ENCODE measurements at places on chromosomes 3 and 15.

DNA sequence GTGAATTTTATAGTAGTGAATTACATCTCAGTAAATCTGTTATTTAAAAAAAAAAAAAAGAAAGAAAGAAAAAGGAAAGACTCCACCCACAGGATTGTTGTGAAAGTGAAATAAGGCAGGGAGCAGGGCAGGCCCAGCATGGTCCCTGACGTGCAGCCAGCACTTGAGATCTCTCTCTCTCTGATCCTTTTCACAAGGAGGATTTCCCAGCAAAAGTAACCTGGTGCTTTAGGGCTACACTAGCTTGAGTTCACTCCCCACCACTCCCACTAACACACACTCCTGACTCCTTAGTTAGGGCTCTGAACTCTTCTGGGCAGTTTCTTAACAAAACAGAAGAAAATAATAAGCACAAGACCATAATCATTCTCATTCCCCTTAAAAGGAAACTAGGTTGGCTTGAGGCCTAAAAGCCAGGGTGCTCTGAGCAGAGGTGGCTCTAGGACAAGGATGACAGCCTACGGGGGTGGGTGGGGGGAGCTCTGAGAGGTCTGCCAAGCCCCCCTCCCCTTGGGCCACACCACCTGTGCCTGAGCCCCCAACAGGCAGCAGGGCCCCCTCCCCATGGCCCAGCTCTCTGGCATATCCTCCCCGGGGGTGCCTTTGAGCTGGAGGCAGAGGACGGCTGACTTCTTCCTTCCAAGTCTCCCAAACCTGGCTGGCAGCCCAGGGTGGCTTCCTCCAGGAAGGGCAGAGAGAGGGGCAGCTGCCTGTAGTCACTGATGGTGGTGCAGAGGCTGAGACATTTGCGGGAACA is 856 bp downstream of the TMEM40 start:
- DNase-seq: peak; percentile 27

GRCh38 chr15:68286256-68286655 is 8.7 kb downstream of the FEM1B start:
- DNase-seq: no peak

GRCh38 chr3:11720917-11721411 is 77.2 kb upstream of the VGLL4 start:
- DNase-seq: no peak

GRCh38 chr3:108455212-108455705 is 55.1 kb downstream of the MYH15 start:
- DNase-seq: no peak

- no peak for DNase-seq
These were observed 8.6 kb upstream of the BLM start for GRCh38 chr15:90708516-90708915.

DNA sequence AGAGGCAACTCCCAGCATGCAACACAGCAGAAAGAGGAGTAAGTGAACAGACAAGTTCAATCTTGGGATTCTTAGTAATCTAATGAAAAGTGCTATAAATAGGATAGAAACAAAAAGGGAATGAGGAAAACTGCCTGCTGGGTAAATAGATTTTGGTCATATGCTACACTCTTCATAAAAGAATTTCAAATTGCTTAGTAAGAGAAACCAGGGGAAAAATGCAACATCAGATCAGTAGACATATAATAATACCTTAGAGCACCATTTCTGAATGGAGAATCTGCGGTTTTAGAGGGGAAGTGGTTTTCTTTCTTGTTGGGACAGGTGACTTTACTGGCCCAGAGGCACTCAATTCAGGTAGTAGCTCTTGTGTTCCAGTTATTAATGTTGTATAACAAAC is 13.4 kb upstream of the TBC1D5 start:
- DNase-seq: no peak

DNA sequence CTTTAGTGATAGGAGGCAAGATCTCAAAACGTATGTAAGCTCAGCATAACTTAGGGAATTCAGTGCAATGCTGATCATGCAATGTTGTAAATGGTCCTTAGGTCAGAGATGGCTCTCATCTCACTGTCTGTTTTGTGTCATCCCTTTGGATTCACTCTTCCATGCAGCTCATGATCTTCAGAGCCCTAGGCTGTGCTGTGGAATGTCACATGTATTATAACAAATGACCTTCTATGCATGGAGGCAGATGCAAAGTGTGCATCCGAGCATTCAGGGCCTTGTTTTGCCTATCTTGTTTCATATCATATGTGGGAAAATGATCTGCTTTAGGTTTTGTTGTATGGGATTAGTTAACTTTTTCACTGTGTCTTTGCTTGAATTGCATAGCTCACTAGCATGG is 40.5 kb upstream of the PDZRN3 start:
- DNase-seq: no peak

GRCh38 chr3:5122741-5123706 is 932 bp downstream of the ARL8B start:
- no peak for DNase-seq

- no peak for DNase-seq
These were observed at the start of gene MGLL for GRCh38 chr3:127822041-127822681. MGLL (minus strand) TSS chr3:127822515; CDS start chr3:127822318, 197 bp downstream.

GRCh38 chr3:147921051-147921450 is 511.9 kb downstream of the ZIC1 start:
- peak; percentile 77 for DNase-seq

DNA sequence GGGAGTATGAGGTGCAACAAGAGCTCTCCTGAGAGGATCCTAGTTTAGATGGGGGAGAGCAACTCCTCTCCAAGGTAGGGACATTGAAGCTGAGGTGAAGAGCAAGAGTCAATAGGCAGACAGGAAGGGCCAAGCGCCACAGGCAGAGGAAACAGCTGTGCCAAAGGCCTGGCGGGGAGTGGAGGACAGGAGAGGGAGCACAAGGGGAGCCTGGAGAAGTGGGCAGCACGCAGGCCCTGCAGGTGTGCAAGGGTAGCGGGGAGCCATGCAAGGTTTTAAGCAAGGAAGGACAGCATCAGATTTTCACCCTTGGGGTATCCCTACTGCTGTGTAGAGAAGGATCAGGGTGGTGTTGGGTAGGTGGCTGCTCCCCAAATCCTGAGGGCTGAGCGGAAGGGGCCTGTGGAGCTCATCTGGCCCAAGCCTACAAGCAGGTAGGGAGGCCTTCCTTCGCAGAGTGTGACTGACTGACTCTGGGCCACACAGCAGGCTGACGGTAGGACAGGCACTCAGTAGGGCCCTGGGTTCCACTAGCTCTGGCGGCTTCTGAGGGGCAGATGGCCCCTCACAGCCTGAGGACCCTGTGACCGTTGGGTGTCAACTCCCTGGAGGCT is 13.3 kb downstream of the CHST13 start:
- no peak for DNase-seq

DNA sequence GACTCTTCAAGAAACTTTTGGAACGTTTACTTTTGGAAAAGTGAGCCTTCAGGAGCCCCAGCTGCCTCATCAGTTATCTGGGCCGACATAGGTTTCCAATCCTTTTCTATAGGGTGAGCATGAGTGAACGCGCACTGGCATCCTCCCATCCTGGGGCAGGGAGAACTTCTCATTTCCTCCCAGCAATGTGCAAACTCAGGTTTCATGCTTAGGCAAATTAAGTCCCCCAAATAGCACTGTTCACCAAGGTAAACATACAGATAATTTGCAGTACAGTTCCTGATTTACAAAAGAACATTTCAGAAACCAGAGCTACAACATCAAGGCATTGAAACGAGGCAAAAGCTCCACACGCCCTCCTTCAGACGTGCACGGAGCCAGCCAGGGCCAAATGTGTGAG is 333.5 kb upstream of the NR2E3 start:
- no peak for DNase-seq

- no peak for DNase-seq
These were observed 13.8 kb downstream of the MUC13 start for GRCh38 chr3:124920718-124921117.

DNA sequence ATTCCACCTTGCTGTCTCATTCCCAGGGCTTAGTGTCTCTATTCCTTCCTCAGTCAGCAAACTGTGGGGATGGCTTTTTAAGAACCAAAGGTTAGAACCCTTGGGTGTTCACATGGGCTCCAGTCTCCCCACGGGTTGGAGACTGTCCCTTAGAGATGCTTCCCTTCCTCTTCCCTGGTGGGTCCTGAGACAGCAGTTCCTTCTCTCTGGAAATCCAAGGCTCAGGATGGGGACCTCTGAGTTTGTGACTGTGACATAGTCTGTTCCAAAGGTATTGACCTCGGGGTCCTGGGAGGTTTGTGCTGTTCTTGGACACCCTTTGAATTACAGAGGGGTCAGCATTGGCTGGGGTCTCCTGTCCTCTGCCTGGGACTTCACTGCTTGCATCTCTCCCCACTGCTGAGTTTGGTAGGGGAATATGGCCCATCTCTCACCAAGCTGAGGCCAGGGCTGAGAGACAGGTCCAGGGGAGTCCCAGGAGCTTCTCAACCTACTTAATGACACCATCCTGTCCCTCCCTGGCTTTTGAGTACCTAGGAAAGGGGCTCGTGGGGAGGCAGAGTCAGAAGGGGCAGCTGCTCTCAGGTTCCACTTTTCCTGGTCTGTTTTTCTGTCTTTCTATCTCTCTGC is 1.5 kb downstream of the GRM2 start:
- no peak for DNase-seq

DNA sequence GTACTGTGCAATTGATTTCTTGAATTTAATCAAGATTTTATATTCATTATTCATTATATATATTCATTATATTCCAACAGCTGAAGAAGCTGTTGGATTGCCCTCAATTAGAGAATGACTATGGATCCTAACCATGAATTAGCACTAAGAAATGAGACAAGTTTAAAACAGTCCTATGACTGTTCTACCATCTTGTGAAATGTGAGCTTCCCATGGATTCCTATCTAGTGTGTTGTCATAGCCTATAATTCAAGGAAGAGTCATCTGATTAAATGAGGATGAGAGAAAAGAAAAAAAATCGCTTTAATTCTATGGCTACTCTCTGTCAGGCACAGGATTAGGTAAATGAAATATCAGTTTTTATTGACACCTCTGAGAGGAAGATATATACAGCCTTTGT is 696.6 kb upstream of the NAALADL2 start:
- DNase-seq: peak; percentile 50

DNA sequence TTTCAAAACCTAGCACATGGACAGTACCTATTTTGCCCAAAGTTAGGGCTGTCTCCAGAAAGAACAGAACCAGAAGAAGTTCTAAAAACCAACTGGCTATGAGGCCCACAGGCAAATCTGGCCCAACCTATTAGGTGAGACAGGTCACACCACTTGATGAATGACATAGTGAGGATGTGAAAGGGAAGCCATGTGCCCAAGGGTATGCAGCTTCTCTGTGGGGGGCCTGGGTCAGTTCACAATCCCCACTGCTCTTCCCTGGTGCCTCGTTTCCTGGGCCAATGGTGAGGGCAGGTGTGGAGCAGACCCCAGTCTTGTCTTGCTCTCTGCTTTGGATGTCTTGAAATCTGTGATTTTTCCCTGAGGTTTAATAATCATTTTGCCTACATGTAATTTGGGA is 8.9 kb downstream of the INSYN1 start:
- no peak for DNase-seq

DNA sequence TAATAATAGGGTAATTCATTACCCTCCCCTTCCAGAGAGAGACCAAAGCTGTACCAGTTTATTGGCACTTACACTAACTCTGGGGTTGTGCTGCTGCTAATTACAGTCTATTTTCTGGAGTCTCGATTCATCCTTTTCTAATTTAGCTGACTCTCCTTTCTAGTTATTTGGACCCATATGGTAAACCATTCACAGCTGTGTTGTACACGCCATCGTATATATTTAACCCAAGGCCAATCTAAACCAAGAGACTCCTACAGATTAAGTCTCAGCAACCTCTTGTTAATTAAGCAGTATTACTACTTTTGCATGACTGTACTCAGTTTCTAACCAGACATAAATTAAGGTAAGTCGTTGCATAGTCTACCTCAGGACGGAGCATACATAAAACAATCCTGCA is 22.5 kb downstream of the ANXA2 start:
- DNase-seq: no peak

GRCh38 chr3:137062250-137062649 is 104.5 kb downstream of the IL20RB start:
- DNase-seq: no peak

GRCh38 chr3:31925271-31925630 is 55.8 kb downstream of the OSBPL10 start:
- no peak for DNase-seq

DNA sequence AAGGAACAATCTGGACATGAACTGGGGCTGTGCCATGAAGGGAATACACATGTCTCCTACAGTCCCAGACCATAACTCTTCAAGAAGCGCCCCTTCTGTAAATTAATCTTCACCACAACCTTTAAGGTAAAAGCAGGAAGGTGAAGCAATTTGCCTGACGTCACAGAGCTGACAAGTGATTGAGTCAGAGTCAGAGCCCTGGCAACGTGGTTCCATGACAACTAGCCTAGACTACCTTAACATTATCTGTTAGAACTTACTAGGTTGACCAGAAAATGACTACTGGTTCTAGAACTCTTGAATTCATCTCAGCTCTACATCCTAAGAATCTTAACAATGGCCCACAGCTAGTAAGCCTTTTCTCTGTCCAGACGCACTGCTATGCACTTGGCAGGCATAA is 124.6 kb downstream of the NTRK3 start:
- no peak for DNase-seq

GRCh38 chr15:37446921-37447320 is 346.6 kb upstream of the MEIS2 start:
- no peak for DNase-seq

DNA sequence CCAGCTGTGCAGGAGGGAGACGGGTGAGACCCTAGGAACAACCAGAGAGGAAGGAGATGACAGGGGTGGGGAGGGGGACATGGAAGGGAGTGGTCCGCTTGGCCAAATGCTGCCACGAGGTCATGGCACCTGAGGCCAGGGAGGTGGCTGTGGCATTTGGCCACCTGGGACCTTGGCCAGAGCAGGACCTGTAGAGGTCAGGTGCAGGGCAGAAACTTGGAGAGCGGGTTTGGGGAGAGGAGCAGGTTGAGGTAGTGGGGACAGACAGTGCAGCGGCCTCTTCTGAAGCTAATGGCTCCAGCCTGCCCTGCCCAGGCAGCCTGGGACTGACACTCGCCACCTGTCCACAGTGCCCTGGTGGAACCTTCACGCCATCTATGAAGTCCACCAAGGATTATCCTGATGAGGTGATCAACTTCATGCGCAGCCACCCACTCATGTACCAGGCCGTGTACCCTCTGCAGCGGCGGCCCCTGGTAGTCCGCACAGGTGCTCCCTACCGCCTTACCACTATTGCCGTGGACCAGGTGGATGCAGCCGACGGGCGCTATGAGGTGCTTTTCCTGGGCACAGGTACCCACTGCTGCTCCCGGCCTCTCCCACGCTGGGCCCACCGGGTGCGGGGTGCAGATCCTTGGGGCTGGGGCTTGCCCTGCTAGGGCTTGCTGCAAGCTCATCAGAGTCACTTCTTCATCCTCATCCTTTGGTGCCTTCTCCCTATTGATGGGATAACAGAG is 7.0 kb upstream of the GNAT1 start:
- DNase-seq: no peak

Data from GM04503 (cell line).